ENCODE measurements at places on chromosomes 5 and 9.

DNA sequence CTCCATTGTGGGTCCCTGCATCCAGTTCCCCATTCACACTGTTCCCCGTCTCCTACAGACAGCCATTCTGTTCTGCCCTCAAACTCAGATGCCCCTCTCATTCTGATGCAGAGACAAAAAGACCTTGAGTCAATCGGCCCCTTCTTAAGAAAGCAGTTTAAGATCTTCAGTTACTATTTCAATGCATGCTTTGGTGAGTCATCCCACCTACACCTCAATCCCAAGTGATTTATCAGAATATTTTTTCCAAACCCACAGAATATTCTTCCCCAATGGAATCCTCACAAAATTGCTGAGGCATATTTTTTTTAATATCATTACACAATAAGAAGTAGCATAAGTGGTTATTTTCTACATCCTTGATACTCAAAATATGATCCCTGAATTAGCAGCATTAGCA lies 92.4 kb upstream of the SLC1A1 start:
- no peak overlapping the region for H3K27ac ChIP-seq
- DNase-seq = peak; percentile 83
- H3K4me3 ChIP-seq = no peak overlapping the region

GRCh38 chr5:178668579-178668978 lies 41.7 kb upstream of the CLK4 start:
- no peak for DNase-seq
- no peaks in the 10 kb centered on the region for H3K36me3 ChIP-seq
- no peak overlapping the region for H3K4me3 ChIP-seq
- no peak overlapping the region for H3K27ac ChIP-seq

GRCh38 chr5:34415559-34416198 lies 240.4 kb upstream of the RAI14 start:
- no peaks in the 10 kb centered on the region for H3K27me3 ChIP-seq
- no peak for DNase-seq
- peaks cover 20% of the 10 kb centered on the region for H3K4me1 ChIP-seq
- H3K27ac ChIP-seq = no peak overlapping the region

GRCh38 chr5:181099602-181100086 lies 31.3 kb downstream of the OR2V1 start:
- H3K27me3 ChIP-seq = peaks cover 15% of the 10 kb centered on the region
- no peak for DNase-seq
- no peak overlapping the region for H3K27ac ChIP-seq
- H3K4me3 ChIP-seq = no peak overlapping the region
- H3K4me1 ChIP-seq = no peaks in the 10 kb centered on the region

DNA sequence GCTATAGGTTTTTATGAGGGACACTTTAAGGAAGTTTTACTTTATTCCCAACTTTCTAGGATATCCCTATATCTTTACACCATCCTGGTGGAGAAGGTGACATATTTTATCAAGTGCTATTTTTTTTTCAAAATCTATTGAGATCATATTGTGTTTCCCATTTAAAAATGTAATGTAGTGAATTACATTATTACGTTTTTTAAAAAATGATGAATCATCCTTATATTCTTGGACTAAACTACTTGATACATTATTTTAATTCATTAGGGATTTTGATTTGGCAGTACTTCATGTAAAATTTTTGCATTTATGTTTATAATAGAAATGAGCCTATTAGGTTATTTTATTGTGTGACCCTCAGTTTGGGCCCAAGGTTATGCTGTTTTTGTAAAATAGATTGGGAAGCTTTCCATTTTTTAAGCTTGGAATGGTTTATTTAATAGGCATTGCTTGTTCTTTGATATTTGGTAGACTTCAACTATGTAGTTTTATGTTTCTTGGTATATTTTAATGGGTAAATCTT lies 4.1 kb downstream of the TMEM38B start:
- H3K4me3 ChIP-seq = no peak overlapping the region
- no peak overlapping the region for H3K27ac ChIP-seq
- H3K36me3 ChIP-seq = no peaks in the 10 kb centered on the region
- no peak for DNase-seq
- peaks cover 5% of the 10 kb centered on the region for H3K27me3 ChIP-seq

DNA sequence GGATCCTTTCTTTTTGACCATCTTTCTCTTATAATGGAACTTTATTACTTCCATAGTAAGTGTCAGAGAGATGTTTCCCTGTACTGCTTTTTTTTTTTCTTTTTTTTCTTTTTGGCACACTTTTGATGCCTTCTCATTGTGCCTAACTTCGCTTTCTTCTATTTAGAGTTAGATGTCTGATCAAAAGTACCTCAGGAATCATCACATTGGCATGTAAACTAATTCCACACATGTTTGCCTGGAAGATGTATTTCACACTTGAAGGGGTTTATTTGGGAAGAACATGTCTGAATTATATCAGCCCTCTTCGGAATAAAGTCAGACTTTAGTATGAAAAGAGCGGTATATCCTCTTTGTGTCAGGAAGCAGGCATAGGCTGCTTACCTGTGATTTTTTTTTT lies 35.1 kb downstream of the SMARCA2 start:
- no peak overlapping the region for H3K4me3 ChIP-seq
- peaks cover 16% of the 10 kb centered on the region for H3K4me1 ChIP-seq
- H3K27ac ChIP-seq = no peak overlapping the region
- peak; percentile 60 for DNase-seq

DNA sequence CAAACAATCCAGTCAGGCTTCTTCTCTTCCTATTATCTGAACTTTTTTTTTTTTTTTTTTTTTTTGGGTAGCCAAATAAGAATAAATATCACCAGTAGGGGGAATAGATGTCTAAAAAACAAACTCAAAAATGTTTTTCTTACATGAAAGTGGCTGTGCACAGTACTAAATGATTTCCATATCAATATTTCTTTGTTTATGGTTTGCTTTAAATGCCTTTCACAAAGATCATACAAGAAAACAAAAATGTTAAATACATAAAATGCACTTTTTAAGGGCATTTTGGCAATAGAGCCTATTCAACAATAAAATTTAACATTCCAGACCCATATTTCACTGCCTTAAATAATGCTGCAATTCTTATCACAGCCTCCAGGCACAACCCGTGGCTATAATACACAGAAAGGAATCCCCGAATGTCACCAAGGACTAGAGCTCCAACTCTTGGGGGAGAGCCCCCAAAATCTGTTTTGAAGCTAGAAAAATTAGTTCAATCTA lies 91.1 kb upstream of the TBCA start:
- no peaks in the 10 kb centered on the region for H3K36me3 ChIP-seq
- H3K27ac ChIP-seq = no peak overlapping the region
- DNase-seq = no peak
- H3K4me1 ChIP-seq = no peaks in the 10 kb centered on the region

DNA sequence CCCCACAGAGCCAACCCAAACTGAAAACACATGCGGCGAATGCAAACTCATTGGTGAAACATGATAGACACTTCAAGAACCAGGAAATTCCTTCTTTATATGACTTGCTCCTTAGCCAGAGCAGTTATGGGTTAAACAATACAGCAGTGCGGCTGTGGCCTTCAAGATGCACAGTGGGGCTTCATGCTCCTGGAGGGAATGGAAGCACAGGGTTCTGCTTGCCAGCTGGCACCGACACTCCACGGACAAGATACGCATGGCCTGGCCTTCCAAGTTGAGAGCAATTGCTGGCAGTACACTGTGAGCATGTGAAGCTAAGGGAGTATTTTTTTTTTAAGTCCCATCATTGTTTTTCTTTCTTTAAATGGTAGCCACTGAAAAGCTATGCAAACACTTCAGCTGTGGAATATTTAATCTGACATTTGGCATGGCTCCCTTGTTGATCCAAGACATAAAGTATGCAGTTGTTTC lies 451.6 kb upstream of the CD180 start:
- DNase-seq = peak; percentile 94
- no peaks in the 10 kb centered on the region for H3K36me3 ChIP-seq
- no peaks in the 10 kb centered on the region for H3K27me3 ChIP-seq
- H3K27ac ChIP-seq = peak overlapping the region; percentile 26

- H3K27me3 ChIP-seq = no peaks in the 10 kb centered on the region
- H3K27ac ChIP-seq = no peak overlapping the region
- H3K4me3 ChIP-seq = peak overlapping the region; percentile 71
- H3K36me3 ChIP-seq = no peaks in the 10 kb centered on the region
Measured at GRCh38 chr5:176648474-176649194, 1.4 kb downstream of the TSPAN17 start.

DNA sequence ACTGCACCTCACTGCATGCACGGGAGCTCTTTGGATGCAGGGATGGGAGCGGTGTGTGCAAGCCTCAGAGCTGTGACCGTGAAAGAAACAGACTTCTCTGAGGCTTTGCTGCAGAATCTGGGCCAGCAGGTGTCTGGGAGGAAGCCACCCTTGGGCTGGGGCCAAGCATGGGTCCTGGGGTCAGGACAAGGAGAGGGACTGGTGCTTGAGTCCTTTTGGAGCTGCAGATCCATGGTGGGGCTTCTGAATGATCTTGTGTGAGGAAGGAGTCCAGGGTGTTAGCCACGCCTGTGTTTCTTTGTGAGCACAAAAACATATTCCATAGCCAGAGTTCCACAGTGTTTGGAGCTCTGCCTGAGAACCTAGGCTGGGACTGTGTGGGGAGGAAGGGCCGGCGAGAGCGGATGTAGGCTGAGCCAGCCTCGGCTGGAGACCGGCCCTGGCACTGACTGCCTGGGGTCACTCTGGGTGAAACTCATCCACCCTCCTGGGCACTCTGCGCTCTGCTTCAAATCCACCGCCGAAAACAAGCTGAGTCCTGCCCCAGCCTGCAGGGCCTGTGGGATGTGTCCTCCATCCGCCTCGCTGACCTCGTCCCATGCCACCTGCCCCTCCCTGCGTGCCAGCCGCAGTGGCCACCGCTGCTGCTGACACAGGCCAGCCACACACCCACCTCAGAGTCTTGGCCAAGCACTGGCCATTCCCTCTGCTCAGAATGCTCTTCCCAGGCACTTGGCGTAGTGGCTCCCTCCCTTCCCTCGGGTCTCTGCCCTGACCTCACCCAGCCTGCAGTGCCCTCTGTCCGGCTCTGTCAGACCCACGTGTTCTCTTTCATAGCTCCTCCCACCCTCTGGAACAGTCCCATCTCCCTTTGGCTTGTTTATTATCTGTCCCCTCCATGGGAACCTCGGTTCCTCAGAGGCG lies 26.7 kb downstream of the ERGIC1 start:
- peak overlapping the region; percentile 85 for H3K27ac ChIP-seq
- H3K4me3 ChIP-seq = no peak overlapping the region
- no peaks in the 10 kb centered on the region for H3K27me3 ChIP-seq
- peaks cover 33% of the 10 kb centered on the region for H3K4me1 ChIP-seq
